Nephron progenitor cell (in vitro differentiated cells): ENCODE measurements at places on chromosomes 6 and 20.

DNA sequence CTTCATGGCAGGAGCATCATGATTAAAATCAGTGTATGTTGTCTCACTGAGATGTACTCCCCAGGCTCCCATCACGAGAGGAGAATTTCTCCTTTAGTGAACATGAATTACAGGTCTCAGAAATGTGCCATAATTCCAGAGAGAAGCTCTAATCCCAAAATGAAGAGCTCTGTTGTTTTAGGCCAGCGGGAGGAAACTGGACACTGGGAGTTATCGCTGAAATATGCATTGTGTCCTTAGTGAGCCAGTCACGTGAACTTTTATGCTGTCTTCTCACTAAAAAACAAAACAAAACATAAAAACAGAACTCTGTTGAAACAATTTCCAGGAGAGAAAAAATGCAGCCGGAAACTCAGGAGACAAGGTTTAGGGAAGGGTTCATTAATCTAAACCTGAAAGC lies 315.7 kb upstream of the NT5E start:
- DNase-seq, result no peak

GRCh38 chr6:79665725-79666551 lies 34.8 kb downstream of the SH3BGRL2 start:
- DNase-seq, result no peak

DNA sequence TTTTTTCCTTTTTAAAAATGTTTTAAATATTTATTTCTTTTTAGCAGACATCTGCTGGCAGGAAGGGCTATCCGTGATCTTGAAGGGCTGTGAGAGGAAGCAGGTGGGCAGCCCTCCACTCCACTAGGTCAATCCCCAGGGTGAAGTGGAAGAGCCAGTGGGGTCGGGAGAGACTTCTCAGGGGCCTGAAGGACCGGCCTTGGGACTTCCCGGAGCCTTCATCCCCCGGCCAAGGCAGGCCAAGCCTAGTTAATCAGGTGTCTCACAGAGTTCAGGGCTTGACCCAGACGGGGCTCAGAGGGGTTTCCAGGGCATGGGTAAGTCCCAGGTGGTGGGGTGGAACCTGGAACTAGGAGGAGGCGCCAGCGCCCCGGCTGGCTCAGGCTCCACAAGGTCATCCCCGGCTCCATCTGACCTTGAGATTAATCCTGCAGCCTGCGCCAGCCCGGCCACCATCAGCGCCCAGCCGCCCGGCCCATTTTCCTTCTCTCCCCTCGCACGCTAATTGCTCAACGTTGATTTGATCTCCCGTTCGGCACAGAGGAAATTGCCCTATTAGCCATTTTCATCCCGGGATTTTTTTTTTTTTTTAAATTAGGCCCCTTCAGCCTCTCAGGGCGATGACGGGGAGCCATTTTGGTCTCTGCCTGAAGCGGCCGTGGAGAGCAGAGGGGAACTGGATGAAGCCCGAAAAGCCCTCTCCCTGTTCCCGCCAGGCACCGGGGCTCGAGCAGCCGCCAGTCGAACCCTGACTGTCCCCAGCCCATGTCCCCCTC lies 44.4 kb downstream of the MDFI start:
- no peak for DNase-seq

GRCh38 chr20:38085026-38085425 lies 51.5 kb downstream of the RPRD1B start:
- no peak for DNase-seq

GRCh38 chr6:167870321-167870720 lies 43.6 kb downstream of the AFDN start:
- DNase-seq, result no peak
